Activated naive CD8-positive, alpha-beta T cell treated with anti-CD3 and anti-CD28 coated beads, Interleukin-2, amount 10 ng/mL, durations not matched to agents 7 days and 5 days (primary cell): ENCODE measurements at places on chromosomes 12 and 14. TPM values are rescaled to one million over a fixed set of nuclear protein-coding genes. Genes with fewer than 3 reads are reported as not detected.

The SYNE2 gene
- 245 TPM for total RNA-seq

The SLC15A5 gene
- total RNA-seq, result not detected

DNA sequence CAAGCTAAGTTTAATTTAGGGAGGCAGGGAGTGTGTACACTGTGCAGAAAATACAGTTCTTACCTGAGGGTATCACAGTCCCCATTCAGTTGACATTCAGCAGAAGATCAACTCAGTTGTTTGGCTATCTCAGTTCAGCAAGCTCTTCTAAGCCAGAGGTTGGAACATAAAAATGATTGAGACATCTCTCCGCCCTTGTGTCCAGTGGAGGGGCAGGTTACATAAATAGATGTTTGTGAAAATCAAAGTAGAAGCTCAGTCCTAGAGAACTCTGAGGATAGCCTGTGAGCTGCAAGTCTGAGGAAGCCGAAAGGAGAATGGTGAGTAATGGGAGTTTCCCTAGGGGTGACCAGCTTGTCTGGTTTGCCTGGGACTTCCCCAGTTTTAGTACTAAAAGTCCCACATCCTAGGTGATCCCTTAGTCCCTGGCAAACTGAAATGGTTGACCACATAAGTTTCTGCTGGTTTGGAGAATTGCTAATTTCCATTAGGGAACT lies 251.4 kb upstream of the ATP2B1 start:
- no peaks in the 10 kb centered on the region for H3K36me3 ChIP-seq
- no peak overlapping the region for H3K4me3 ChIP-seq
- peaks cover 2% of the 10 kb centered on the region for H3K4me1 ChIP-seq
- no peaks in the 10 kb centered on the region for H3K27me3 ChIP-seq

The IL26 gene
- total RNA-seq, result not detected

DNA sequence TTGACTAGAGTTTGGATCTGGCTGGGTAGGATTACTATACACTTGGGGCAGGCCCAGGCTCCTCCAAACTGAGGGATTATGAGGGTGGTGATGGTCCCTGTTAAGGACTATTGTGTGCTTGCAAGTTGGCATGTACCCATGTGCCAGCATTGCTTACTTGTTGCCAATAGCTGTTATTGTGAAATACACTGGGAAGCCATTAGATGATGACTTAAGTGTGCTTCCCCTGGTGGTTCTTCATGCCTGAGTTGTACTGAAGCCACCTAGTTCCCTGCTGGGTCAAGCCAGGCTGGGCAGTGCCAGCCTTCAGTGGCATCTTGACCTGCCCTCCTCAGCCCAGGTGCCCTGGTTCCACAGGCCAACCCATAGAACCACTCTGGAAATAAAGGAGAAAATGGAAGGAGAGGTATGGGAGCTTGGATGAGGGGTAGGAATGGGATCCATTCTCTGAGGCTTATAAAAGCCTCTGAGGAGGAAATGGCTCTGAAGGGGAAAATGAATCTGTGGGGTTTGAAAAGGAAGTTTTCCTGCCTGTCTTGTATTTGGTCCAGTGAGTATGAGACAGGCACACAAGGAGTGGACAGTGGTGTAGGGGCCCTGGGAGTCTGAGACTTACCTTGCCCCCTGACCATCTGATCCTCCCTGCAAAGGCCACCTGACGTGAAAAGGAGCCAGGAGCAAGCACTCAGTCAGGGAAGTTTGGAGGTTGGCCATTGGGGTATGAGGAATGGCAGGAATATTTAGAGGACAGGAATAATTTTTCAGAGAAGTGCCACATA lies 724 bp downstream of the LTB4R start:
- peaks cover 26% of the 10 kb centered on the region for H3K36me3 ChIP-seq
- DNase-seq, result no peak
- H3K4me3 ChIP-seq, result peak overlapping the region; percentile 84
- peaks cover 65% of the 10 kb centered on the region for H3K4me1 ChIP-seq
- no peaks in the 10 kb centered on the region for H3K27me3 ChIP-seq
- peak overlapping the region; percentile 84 for H3K27ac ChIP-seq

GRCh38 chr12:128819293-128820144 lies 4.2 kb downstream of the SLC15A4 start:
- H3K27ac ChIP-seq, result no peak overlapping the region
- H3K36me3 ChIP-seq, result peaks cover 17% of the 10 kb centered on the region
- H3K4me3 ChIP-seq, result no peak overlapping the region

The GPD1 gene
- total RNA-seq, result 0.33 TPM

DNA sequence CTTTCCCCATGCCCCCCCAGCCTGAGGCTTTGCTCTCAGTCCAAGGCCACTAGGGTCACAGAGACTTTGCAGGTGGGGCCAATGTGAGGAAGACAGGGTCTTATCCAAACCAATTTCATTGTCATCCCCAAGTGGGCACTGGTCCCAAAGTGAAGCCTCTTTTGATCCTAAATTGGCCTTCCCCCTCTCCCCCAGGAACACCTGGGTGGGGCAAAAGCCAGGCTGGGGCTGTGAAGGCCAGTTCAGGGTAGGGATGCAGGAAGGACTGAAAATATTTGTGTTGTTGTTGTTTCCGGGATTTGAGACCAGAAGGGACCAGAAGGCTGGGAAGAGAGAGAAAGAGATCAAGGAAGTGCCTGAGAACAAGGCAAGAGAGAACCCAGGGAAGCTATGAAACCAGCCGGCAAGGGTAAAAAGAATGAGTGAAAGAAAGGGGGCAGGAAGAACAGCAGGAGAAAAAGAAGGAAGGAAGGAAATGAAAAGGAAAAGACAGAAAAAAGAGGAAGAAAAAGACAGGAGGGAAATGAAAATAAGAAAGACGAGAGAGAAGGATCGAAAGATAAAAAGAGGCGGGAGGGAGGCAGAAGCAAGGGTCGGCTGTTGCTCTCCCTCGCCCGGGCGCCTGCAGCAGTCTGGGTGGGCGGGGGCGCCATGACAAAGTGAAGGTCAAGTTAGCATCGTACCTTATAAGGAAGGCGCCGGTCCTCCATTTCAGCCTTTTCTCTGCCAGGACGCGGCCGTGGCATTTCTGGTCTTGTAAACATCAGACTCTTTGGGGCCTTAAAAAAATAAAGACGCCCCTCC lies 7.4 kb upstream of the HOXC11 start:
- no peak overlapping the region for H3K27ac ChIP-seq
- H3K4me1 ChIP-seq, result peaks cover 14% of the 10 kb centered on the region
- H3K4me3 ChIP-seq, result peak overlapping the region; percentile 11

The NDRG2 gene
- 15.9 TPM for total RNA-seq

GRCh38 chr12:131114942-131115584 lies 161.4 kb downstream of the ADGRD1 start:
- H3K4me1 ChIP-seq, result no peaks in the 10 kb centered on the region
- no peaks in the 10 kb centered on the region for H3K36me3 ChIP-seq
- no peak overlapping the region for H3K27ac ChIP-seq
- H3K27me3 ChIP-seq, result peaks cover 9% of the 10 kb centered on the region

- H3K27ac ChIP-seq, result no peak overlapping the region
- H3K4me1 ChIP-seq, result no peaks in the 10 kb centered on the region
- peak overlapping the region; percentile 20 for H3K4me3 ChIP-seq
- H3K36me3 ChIP-seq, result no peaks in the 10 kb centered on the region
- DNase-seq, result no peak
Observed at GRCh38 chr14:66293533-66294105, 192.6 kb upstream of the CCDC196 start.

The KRT2 gene
- not detected for total RNA-seq

DNA sequence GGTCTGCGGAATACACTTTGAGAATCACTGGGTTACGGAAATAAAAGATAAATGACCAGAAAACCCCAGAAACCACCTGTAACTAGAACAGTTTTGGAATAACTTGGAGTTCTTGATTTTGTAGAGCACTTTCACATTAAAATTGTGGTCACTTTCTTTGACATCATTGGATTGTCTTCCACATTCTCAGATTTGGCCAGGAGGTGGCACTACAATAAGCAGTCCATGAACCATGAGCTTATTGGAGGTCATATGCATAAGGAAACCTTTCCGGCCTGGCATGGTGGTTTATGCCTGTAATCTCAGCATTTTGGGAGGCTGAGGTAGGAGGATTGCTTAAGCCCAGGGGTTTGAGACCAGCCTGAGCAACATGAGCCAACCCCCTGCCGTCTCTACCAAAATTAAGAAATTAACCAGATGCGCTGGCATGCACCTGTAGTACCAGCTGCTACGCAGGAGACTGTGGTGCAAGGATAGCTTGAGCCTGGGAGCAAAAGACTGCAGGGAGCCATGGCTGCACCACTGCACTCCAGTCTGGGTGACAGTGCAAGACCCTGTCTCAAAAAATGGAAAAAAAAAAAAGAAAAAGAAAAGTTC lies 107.7 kb upstream of the CAND1 start:
- no peak overlapping the region for H3K27ac ChIP-seq
- H3K36me3 ChIP-seq, result no peaks in the 10 kb centered on the region
- no peak for DNase-seq
- no peaks in the 10 kb centered on the region for H3K4me1 ChIP-seq

The RNASE2 gene
- total RNA-seq, result not detected

The MOAP1 gene
- total RNA-seq, result 31.6 TPM

DNA sequence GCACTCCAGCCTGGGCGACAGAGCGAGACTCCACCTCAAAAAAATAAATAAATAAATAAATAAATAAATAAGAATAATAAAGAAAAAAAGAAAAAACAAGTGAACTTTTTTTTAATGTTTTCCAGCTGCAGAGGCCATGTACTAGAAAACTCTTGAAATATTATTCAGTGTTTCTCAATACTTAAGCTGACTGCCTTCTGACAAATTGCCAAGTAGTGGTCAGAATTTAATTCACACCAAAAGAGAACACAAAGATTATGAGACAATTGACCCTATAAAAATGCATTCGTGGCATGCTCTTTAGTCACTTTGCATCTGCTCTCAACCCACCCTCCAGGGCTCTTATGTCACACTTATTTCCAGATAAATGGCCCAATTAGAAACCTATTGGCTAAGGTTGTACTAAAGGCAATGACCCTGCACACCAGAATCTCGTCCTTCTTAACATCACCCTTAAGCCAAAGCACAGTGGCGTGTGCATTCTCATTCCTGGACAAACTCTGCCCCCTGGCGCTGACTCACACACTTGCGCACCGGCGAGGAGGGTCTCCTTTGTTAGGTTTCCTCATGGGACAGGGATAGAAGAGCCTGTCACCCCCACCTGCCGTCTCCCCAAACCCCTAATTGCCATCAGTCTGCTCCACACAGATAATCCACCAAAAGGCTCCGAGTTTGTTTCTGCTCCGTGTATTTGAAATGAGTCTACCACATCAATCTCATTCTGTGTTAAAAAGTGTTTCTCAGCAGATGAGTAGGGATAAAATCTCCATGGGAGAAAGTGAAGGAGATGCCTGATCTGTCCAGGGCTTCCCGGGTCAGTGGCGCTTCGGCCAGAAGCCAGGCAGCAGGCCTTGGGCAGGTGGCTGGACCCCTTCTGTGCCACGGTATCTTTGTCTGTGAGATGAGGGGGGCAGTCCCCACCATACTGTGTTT lies 73.1 kb upstream of the CEP83 start:
- H3K4me3 ChIP-seq, result peak overlapping the region; percentile 14
- peak; percentile 77 for DNase-seq
- peak overlapping the region; percentile 70 for H3K27ac ChIP-seq
- peaks cover 38% of the 10 kb centered on the region for H3K4me1 ChIP-seq

DNA sequence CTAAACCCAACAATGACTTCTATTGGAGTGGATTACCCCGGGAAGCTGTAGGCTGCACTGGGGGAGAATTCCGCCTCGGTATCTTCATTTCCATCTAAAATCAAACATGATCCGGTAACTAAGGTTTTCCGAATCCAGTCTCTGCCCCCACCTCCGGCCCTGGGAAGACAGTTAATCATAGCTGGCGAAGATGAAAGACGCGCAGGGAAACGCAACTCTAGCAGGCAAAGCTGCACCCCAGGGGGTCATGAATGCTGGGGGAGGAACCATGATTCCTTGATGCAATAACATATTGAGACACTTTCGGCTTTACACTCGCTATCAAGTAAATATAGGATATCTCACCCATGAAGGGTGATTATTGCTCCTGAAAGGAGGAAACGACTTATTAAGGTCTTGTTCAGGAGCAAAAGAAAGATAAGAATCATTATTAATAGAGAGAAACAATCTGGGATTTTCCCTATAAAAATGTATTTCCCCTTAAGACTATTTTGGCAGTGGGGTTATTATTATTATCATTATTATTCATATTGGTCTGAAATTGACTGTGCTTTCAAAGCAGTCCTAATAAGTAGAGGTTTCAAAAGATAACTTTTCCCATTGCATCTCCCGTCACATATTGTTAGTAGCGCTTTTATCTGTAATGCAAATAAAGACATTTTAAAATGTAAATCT lies 614.9 kb downstream of the VRK1 start:
- H3K27ac ChIP-seq, result no peak overlapping the region
- peaks cover 23% of the 10 kb centered on the region for H3K4me1 ChIP-seq
- no peak for DNase-seq

DNA sequence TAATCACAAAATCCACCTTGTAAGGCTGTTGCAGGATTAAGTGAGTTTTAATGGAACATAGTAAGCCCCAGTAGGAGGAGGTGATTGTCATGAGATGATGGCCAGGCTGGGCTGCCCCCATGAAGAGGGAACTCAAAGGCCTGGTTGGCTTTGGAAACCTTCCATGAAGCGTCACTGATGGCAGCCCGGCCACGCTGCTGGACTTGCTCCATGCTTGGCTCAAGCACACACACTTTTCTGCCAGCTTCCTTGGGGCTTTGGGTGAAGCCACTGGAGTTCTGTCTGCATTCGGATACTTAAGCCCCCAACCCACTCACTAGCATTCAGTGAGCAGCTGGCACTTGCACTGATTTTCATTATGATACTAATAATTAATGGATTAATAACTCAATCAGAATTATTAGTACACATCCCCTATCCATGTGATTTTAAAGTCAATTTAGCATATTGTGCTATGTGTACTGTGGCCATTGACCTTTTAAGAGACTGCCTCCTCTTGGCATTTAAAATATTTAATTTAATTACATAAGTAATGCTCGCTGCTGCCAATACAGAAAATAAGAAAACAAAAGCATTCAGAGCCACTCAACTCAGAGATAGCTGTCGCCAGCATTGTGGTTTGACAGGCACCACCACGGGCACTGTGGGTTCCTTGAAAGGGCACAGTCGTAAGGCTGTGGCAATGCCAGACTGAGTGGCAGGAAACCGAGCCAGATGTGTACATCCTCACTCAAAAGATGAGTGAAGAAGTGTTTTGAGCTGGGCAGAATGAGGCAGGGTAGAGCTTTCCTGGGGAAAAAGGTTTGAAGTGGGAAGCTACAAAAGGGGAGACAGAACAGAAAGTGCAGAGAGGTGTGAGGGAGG lies 15.9 kb downstream of the KRT85 start:
- DNase-seq, result no peak
- no peak overlapping the region for H3K27ac ChIP-seq
- peak overlapping the region; percentile 53 for H3K4me3 ChIP-seq
- peaks cover 31% of the 10 kb centered on the region for H3K27me3 ChIP-seq

GRCh38 chr14:92500491-92500941 lies 13.1 kb upstream of the RIN3 start:
- H3K36me3 ChIP-seq, result no peaks in the 10 kb centered on the region
- H3K27ac ChIP-seq, result no peak overlapping the region
- no peak overlapping the region for H3K4me3 ChIP-seq
- DNase-seq, result no peak

GRCh38 chr14:24508155-24508840 lies at the start of gene CMA1:
Gene CMA1, minus strand, starts transcription at chr14:24508265. Its CDS starts 30 bp downstream, at chr14:24508235.
- H3K4me3 ChIP-seq, result peak within 1 kb of the TSS; percentile 44
- peaks cover 18% of the 10 kb centered on the region for H3K27me3 ChIP-seq
- H3K27ac ChIP-seq, result peak within 1 kb of the TSS; percentile 61
- peaks cover 45% of the 10 kb centered on the region for H3K4me1 ChIP-seq
- H3K36me3 ChIP-seq, result peaks cover 3% of the 10 kb centered on the region

GRCh38 chr12:84038242-84038641 lies 874.4 kb downstream of the SLC6A15 start:
- H3K36me3 ChIP-seq, result no peaks in the 10 kb centered on the region
- no peaks in the 10 kb centered on the region for H3K4me1 ChIP-seq
- H3K27me3 ChIP-seq, result no peaks in the 10 kb centered on the region
- DNase-seq, result no peak
